ENCODE measurements at places on chromosomes 4 and X. TPM values are rescaled to one million over a fixed set of nuclear protein-coding genes. Genes with fewer than 3 reads are reported as not detected.

GRCh38 chrX:146241902-146242301 is 424.3 kb downstream of the SLITRK2 start:
- no peak for DNase-seq

GRCh38 chr4:86221002-86221401 is 138.9 kb downstream of the MAPK10 start:
- no peak for DNase-seq

GRCh38 chrX:136623396-136623795 is 24.6 kb upstream of the CD40LG start:
- no peak for DNase-seq

RIBC1 gene
- 2.0 TPM for total RNA-seq

Data from naive thymus-derived CD8-positive, alpha-beta T cell (primary cell).